Stimulated activated CD4-positive, alpha-beta T cell treated with anti-CD3 and anti-CD28 coated beads, Interleukin-15, amount 100 ng/mL, for 1 hour (primary cell): ENCODE measurements at places on chromosomes 4 and X.

DNA sequence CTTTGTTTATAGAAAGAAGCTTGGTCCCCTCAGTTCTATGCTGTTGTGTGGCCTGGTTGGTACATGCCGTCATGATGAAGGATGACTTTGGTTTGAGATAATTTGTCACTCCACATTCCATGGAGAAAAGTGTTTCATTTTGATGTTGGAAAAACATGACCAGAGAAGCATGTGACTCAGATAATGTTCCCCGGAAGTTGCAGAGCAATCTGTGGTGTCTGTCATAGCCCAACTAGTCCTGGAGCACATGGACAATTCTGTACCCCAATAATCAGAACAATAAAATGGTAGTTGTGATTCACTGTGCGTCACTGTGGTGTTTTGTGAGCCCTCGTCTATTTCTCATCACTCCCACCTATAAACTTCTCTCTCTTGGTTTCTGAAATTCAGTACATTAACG, 85.1 kb downstream of the PDK3 start:
- DNase-seq, result no peak

DNA sequence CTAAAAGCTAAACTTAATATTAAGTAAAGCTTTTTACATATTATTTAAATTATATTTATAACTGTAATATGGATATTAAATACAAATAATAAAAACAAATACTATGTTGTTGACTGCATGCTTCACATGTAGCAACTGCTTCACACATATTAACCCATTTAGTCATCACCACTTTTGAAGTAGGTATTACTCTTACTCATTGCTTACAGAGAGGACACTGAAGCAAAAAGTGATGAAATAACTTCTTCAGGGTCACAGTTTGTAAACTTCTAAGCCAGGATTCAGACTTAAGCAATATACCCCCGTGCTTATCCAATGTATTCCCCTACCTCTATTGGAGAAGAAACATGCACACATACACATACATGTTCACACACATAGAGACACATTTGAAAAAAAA, 166.6 kb downstream of the DKK2 start:
- no peak for DNase-seq

DNA sequence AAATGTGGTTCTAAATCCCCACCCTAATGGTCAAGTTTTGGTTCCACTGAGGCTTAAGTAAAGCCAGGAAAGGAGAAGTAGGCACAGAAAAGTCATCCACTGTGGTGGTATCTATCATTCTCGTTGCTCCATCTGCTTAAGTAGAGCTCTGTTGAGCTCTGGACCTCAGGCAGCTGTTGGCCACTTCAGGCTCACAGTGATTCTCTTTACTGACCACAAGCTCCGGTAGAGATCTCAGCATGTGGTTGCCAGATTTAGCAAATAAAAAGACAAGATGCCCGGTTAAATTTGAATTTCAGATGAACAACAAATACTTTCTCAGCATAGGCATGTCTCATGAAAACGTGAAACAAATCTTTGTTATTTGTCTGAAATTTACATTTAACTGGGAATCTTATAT, 132.3 kb upstream of the PTCHD1 start:
- DNase-seq, result no peak

DNA sequence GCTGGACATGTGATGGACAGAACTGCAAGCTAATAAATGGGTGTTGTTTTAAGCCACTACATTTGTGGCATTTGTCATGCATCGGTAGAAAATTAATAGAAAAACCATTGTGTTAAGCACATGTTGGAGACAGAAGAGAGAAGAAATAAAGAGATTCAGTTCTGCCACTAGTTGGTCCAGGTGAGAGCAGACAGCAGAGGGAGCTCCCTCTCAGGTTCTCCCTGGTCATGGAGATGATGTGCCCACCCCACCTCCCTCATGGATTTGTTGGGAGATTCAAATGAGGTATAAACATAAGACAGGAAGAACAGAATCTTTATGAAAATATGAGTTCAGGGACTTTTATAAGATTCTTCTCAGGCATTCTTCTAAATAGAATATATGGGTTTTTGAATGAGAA, 36.8 kb upstream of the OCIAD2 start:
- DNase-seq, result no peak

DNA sequence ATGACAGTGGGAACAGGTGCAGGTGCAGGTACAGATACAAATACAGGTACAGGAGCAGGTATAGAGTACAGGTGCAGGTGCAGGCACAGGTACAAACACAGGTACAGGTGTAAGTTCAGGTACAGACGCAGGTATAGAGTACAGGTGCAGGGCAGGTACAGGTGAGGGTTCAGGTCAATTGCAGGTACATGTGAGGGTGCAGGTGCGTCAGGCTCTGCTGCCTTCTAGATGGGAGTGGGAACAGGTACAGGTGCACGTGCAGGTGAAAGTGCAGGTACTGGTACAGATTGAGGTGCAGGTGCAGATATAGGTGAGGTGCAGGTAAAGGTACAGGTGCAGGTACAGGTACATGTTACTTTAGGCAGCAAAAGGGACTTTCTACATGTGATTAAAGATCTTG, 85.7 kb downstream of the CRLF2 start:
- DNase-seq, result no peak

- no peak for DNase-seq
These were observed 221.8 kb downstream of the MGST2 start for GRCh38 chr4:139887376-139887802.

DNA sequence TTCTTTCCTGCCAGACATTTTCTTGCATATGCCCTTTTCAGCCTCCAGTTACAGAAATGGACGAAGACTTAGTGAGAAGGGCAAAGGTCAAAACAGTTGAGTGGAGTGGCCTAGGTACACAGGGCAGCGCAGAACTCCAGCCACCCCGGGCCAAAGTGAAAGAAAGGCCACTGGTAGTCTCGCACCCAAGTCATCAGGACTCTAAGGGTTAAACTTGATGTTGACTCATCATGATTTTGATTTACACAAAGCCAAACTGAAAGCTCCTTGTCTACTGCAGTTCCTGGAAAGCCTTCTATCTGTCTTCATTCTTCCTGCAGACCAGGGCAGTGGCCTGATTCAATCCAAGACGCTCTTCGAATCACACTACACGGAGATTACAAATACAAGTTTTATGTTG, 2.6 kb upstream of the IL13RA1 start:
- no peak for DNase-seq

GRCh38 chrX:113275804-113276203, 435.2 kb upstream of the AMOT start:
- DNase-seq, result no peak

DNA sequence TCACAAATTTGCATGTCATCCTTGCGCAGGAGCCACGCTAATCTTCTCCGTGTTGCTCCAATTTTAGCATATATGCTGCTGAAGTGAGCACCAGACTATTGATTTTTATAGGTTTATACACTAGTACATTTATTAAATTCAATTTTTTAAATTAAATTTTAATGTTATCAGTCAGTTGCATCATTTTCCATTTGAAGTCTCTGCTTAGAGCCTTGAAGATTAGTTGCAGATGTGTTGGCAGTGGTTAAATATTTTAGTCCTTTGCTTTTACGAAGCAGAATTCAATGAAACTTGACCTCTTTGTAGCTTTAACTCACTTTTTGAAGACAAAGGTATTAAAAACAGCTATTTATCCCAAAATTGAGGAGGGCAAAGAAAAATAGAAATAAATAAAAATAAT, 16.5 kb downstream of the TRAPPC11 start:
- no peak for DNase-seq

- DNase-seq, result no peak
These were observed 50.9 kb downstream of the TSC22D3 start for GRCh38 chrX:107724653-107725052.

DNA sequence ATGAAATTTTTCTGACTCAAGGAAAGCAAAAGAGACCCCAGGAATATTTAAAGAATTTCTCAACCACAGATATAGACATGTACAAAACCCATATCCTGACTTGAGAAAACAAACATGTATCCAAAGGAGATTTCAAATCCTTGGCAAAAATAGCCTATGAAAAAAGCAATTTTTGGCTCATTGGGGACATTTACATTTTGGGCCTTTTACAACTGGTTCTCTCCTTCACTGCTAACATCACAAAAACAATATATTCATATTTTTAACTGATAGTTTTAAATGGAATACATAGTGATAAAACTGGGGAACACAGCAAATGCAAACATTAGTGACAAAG, 65.0 kb downstream of the SH3RF1 start:
- DNase-seq, result no peak

DNA sequence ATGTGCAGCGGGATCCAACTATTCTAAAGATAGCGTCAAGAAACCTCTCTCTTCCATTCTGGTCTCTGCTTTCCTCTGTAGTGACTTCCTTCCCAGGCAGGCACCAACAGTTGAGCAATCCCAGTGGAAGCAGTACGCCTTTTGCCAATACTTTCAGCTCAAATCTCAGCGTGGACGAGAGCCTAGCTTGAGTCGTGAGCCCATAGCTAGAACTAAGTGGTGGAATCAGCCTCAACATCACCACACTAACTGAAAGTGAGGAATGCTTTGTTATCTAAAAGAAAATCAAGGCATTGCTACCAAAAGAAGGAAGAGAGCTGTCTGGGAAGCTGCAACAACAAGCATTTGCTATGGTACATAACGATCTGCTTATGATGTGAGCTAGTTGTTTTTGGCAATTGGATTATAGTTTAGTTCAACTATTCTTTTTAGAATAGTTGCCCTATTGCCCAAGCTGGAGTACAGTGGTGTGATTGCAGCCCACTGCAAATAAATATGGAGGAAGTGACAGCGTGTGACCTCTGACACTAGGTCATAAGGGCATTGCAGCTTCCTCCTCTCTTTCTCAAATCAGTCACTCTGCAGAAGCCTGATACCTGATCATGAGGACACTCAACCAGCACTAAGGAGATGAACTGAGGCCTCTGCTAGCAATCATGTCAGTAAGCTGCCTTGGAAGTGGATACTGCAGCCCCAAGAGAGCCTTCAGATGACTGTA, 24.7 kb upstream of the FRYL start:
- no peak for DNase-seq

DNA sequence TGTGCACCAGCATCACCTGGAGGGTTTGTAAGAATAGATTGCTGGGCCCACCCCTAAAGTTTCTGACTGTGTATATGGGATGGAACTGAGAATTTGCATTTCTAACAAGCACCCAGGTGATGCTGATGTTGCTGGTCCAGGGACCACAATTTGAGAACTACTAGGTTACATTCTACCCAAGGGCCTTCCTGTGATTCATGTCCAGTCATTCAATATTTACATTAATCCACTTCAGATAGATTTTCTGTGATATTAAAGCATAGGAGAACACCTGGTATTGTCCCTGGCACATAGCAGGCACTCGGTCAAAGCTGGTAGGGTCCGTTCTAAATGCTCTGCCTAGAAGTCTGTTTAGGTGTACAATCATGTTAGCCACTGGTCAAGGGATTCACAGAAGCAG, 19.5 kb upstream of the XPNPEP2 start:
- DNase-seq, result no peak

GRCh38 chrX:30620980-30621618, 32.1 kb upstream of the GK start:
- no peak for DNase-seq

- no peak for DNase-seq
These were observed 261.7 kb upstream of the GATB start for GRCh38 chr4:152022543-152022942.

DNA sequence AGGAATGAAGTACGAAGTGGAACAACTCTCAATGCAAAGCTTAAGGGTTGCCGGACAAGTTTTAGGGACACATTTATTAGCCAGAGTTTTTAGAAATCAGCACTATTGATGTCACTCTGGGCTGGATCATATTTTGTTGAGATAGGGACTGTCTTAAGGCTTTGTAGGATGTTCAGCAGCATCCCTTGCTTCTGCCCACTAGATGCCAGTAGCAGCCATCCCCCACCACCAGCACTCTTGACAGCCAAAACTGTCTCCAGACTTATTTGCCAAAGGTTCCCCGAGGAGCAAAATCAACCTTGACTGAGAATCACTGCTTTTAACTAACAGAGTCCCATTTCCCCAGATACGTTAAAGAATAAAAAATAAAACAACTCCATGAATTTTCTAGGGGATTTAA, 1497.3 kb downstream of the STIM2 start:
- DNase-seq, result no peak

DNA sequence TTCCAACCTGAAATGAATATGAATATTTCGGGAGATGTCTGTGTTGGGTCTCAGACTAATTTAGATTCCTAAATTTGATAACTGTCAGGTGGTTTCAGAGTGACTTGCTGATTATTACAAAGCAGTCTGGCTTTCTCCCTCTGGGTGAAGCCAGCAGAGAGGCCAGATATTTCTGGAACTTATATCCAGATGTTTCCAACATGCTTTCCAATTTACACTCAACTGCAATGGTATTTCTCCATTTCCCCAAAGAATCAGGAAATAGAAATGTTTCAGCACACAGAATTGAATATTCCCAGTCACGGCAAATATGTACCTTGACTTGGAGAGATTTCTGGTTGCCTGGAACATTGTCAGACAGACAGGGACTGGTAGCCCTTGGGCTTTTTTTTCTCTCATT, 48.5 kb upstream of the EGFL6 start:
- no peak for DNase-seq

DNA sequence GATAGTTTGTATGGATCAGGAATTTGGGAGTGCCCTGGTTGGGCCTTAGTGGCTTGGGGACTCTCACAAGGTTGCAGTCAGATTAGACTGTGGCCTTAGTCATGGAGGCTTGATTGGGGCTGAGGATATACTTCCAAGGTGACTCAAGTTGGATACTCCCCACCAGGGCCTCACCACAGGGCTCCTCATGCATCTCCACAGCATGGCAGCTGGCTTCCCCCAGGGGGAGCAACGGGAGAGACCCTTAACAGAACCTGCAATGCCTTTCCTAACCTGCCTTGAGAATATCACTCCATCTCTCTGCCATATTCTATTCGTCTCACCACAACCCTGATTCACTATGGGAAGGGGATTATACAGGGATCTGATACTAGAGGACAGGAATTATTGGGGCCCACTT, 161.9 kb downstream of the RELL1 start:
- no peak for DNase-seq

- DNase-seq, result no peak
These were observed 75.3 kb upstream of the RAPGEF2 start for GRCh38 chr4:159027535-159027934.

DNA sequence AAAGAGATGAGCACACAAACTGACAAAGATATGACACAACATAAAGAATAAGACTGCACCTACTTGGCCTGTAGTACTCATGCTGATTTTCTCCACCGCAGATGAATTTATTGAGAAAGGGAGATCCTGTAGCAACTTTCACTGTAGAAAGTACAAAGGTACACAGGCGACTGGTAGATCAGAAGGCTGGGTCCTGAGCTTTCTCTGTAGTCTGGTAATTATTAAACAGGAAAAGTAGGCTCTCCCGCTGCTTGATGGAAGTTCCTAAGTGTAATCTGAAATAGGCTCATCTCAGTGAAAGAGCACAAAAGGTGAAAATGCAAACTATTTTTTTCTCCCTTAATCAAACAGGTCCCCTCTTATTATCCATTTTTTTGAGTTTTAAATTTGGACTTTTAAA, at the start of gene ADH6:
Gene ADH6, minus strand, starts transcription at position 175 of the 400 bp plus-strand sequence. Its CDS starts 94 bp downstream, at position 81.
- DNase-seq, result no peak
